Suprapubic skin (tissue), 4 donors: ENCODE measurements at places on chromosomes 4 and X. TPM values are rescaled to one million over a fixed set of nuclear protein-coding genes. Genes with fewer than 3 reads are reported as not detected.

The CSAG2 gene
- total RNA-seq: not detected

DNA sequence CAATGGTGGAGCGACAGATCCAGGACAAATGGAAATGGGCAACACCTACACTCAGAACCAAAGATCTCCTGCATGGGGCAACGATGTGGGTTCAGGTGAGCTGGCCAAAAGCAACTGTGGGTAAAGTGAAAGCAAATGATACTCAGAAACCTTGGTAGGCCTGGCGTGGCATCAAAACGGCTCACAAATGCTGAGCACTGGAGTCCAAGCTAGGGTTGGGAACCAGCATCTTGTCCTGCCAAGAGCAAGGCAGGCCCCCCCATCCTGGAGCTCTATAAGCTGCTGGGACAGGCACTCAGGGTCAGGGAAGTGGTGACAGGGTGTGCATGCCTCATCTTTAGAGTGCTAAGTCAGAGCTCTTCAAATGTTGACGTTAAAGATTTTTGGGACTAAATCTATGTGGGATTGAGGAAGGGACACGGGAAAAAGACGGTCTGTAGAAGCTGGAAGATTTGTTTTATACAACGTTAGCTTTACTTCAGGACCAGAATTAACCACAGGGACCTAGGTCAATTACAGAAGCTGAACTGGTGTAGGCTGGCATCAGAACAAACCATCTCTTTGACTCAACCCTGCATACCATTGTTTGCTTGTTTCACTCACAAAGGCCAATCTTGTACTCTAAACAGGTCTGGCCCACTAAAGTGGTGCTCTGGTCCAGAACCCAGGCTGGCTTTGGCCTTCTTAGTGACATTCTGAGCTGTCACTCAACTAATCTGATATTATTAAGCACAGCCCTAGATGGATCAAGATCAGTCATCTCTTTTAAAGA is 10.7 kb downstream of the ATP8A1 start:
- no peaks in the 10 kb centered on the region for H3K27me3 ChIP-seq
- H3K4me1 ChIP-seq: no peaks in the 10 kb centered on the region
- DNase-seq: no peak
- no peak overlapping the region for H3K27ac ChIP-seq

DNA sequence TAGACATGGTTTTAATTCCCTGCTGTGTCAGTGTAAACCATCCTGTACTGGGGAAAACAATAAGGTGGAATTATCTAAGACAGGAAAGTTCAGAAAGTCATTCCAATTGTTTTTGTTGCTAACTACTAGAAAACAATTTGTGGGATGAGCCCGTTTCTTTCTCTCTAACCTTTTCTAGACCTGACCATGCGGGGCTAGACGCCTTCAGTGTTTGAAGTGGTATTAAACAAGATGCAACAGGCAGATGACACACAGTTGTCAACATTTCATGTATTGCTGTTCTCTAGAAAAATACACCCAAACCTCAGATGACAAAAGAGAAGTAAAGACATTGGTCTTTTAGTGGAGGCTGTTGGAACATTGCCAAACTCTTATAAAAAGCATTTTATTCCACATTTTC is 105.7 kb downstream of the FRAS1 start:
- H3K4me1 ChIP-seq: no peaks in the 10 kb centered on the region
- no peak overlapping the region for H3K27ac ChIP-seq
- H3K4me3 ChIP-seq: no peak overlapping the region
- H3K36me3 ChIP-seq: no peaks in the 10 kb centered on the region
- DNase-seq: no peak
- H3K27me3 ChIP-seq: no peaks in the 10 kb centered on the region

DNA sequence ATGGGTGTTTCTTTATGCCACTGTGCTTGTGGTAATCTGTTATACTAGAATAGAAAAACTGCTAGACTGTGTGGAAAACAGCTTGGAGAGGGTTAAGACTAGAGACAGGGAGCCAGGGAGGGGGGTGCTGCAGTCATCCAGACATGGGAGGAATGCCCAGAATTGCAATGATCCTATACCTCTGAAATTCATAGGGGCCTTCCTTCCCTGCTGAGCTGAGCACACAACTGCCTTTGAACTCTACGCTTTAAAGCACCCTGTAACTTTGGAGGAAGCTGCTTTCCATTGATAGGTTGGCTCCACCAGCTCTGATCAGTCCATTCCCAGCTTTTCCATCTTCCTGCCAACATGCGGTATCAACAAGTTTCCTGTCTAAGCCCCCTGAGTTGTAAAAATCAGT is 155.9 kb upstream of the RASGEF1B start:
- H3K36me3 ChIP-seq: no peaks in the 10 kb centered on the region
- no peaks in the 10 kb centered on the region for H3K27me3 ChIP-seq
- H3K27ac ChIP-seq: no peak overlapping the region

GRCh38 chr4:126701756-126702155 is 931.0 kb upstream of the INTU start:
- DNase-seq: no peak
- no peaks in the 10 kb centered on the region for H3K36me3 ChIP-seq
- H3K4me1 ChIP-seq: no peaks in the 10 kb centered on the region
- H3K27ac ChIP-seq: no peak overlapping the region

GRCh38 chr4:42480281-42480680 is 83.0 kb downstream of the SHISA3 start:
- no peaks in the 10 kb centered on the region for H3K27me3 ChIP-seq
- no peaks in the 10 kb centered on the region for H3K36me3 ChIP-seq
- no peak overlapping the region for H3K4me3 ChIP-seq
- H3K27ac ChIP-seq: no peak overlapping the region
- H3K4me1 ChIP-seq: peaks cover 3% of the 10 kb centered on the region

DNA sequence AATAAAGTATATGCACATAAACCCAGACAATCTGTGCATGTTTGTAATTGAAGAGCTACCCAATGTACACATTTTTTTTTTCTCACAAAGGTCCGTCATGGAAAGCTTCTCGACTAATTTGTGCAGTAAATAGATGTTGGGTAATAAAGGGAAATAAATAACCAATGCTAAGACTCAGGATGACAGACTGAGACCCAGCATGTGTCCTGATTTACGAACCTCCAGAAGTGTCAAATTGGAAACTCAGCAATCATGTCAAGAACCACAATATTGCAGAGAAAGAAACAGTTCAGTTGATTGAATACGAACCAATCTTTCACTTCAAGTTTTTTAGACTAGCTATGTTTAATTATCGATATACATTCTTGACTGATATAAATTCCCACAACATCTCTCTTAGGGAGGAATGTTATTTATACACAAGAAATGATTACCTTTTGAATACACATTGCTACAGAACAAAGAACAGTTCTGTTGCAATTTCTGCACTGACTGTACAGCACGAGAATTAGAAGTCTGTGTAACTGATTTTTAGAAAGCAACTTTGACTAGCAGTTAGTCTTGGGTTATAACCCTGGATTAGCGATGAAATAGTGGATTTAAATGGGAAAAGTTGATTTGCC is 625.6 kb upstream of the FTHL17 start:
- H3K36me3 ChIP-seq: no peaks in the 10 kb centered on the region
- no peaks in the 10 kb centered on the region for H3K4me1 ChIP-seq
- DNase-seq: no peak
- H3K4me3 ChIP-seq: no peak overlapping the region
